ENCODE measurements at places on chromosomes 12 and 14.

DNA sequence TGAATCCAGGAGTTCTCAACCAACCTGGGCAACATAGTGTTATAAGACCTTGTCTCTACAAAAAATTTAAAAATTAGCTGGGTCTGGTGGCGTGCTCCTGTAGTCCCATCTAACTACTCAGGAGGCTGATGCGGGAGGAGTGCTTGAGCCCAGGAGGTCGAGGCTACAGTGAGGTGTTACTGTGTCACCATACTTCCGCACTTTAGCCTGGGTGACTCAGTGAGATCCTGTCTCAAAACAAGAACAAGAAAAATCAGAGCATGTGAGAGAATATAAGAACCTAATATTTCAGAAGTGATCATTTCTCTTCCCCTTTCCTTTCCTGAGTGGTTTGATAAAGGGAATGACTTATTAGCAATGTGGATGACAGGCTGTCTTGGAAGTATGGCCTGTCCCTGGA lies 9.5 kb downstream of the TRAF3 start:
- DNase-seq: no peak

GRCh38 chr12:95712269-95712668 lies 78.3 kb downstream of the NTN4 start:
- no peak for DNase-seq

GRCh38 chr14:61231810-61232209 lies 49.3 kb downstream of the TMEM30B start:
- DNase-seq: no peak

- no peak for DNase-seq
These were observed 22.6 kb downstream of the CBX5 start for GRCh38 chr12:54257332-54257731.

DNA sequence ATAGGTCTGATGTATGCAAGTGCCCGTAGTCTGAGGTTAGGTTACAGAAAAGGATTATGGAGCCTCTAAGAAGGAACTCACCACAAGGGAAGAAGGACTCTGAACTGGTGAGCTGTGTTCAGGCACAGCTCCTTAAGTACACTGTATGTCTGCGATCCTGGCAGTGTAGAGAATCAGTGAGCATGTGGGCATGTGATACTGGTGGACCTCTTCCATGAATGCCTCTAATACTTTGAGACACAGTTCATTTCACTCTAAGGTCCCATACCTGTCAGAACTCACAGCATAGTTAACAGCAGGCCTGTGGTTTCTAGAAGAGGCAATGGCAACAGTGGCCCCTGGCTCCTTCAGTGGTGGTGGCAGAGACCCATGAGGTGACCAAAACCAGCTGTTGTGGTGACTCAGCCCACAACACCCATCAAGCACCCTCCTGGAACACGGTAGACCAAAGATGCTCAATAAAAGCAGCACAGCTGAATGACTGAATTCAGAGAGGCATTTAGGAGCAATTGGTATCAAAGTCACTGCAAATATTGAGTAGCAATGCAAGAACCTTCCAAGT lies 6.9 kb upstream of the OR6J1 start:
- no peak for DNase-seq

Data from D341Med (cell line).